T-cell (primary cell): ENCODE measurements at places on chromosomes 2 and 18.

GRCh38 chr2:134324430-134324829 is 70.6 kb downstream of the MGAT5 start:
- DNase-seq: no peak

- no peak for DNase-seq
Observed at GRCh38 chr18:10497206-10497749, 28.5 kb upstream of the NAPG start.

- no peak for DNase-seq
Observed at GRCh38 chr2:59339121-59339836, 1098.2 kb upstream of the FANCL start.

DNA sequence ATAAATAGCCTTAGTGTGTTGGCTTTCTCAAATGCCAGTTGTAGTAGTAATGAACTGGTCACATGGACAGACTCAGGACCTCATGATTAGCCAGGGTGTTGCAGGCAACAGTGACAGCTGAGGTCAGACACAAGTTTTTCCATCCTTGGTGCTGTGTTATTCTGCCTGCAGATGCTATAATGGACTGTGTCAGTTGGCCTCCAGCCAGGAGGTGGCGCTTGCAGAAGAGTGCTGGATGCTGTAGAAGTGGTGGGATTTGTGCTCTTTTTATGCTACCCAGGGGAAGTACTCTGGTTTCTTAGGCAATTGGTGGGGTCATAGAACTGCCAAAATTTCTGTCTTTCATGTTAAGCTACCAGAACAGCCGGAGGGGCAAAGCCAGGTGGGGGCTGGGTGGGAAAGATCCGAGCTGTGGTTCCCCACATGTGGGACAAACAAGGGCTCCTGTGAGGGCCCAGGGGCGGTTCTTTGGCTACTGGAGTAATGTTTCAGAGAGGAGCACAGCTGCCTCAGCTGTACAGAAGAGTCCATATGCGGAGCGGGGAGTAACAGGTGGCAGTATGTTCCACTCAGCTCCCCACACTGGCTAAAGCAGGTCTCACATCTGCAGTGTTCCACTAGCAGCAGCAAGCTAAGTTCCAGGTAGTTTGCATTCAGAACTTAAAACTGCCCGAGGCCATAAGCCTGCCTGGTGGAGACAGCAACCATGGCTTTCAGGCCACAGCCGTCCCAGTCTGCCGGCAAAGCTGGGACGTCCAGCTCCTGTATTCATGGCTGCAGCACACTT is 104.4 kb downstream of the GULP1 start:
- no peak for DNase-seq
